ENCODE measurements at places on chromosomes 12 and 14. TPM values are rescaled to one million over a fixed set of nuclear protein-coding genes. Genes with fewer than 3 reads are reported as not detected.

RIMBP2 gene
- polyA plus RNA-seq, result 0.78 TPM

CLEC14A gene
- 15.4 TPM for polyA plus RNA-seq

SLC10A1 gene
- 0.02 TPM for polyA plus RNA-seq

CLEC1B gene
- 0.48 TPM for polyA plus RNA-seq

COQ10A gene
- 24.9 TPM for polyA plus RNA-seq

INHBE gene
- polyA plus RNA-seq, result 0.14 TPM

HOXC6 gene
- 0.43 TPM for polyA plus RNA-seq

DNA sequence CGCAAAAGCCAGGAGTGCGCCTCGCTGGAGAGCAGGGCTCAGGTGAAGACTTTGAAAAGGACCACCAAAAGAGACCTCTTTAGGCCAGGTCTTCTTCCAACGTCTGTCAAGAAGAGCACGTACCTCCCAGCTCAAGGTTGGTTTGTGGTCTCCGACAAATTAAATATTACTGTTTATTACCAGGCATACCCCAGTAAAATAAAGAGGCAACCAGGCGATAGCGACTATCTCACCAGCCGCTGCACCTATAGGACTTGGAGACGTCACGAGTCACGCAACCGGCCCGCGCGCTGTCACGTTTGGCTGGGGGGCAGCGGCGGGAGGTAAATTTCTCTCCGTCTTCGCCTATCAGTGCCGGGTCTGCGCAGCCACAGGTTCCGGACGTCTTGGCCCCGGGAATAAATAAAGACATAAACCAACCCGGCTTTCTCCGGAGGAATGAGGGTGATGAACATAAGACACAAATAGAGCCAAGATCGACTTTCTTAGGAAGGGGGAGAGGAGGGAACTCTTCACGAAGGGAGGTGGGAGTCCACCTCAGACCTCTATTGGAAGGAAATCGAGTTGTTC, 2.0 kb upstream of the TBX5 start:
- no peak overlapping the region for H3K27ac ChIP-seq
- peaks cover 95% of the 10 kb centered on the region for H3K27me3 ChIP-seq
- H3K36me3 ChIP-seq, result no peaks in the 10 kb centered on the region
- no peak overlapping the region for H3K4me3 ChIP-seq
- no peaks in the 10 kb centered on the region for H3K4me1 ChIP-seq

GRCh38 chr14:30869551-30870155, 4.7 kb upstream of the COCH start:
- no peak overlapping the region for H3K4me3 ChIP-seq
- peaks cover 34% of the 10 kb centered on the region for H3K27me3 ChIP-seq
- peaks cover 7% of the 10 kb centered on the region for H3K4me1 ChIP-seq
- H3K36me3 ChIP-seq, result no peaks in the 10 kb centered on the region
- no peak overlapping the region for H3K27ac ChIP-seq

DNA sequence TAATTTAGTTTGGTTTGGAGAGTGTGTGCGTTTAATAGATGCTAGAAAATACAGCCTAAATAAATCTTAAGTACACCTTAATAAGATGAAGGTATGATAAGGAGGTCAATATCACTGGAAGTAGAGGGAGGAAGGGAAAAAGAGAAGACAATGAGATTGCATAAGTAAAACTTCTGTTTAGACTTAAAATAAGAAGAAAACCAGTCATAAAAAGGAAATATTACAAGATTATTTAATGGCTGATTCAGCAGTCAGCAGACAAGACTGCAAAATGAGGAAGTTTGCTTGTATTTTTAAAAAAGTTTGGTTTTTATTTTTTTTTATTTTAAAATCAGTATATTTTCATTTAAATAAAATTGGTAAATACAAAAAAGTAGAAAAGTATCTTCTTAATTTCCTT, 3.2 kb downstream of the SLC38A6 start:
- no peak overlapping the region for H3K4me3 ChIP-seq
- DNase-seq, result no peak
- H3K27ac ChIP-seq, result no peak overlapping the region
- H3K36me3 ChIP-seq, result peaks cover 12% of the 10 kb centered on the region
- H3K4me1 ChIP-seq, result peaks cover 16% of the 10 kb centered on the region
- H3K27me3 ChIP-seq, result no peaks in the 10 kb centered on the region

GRCh38 chr14:61253064-61253738, 27.9 kb downstream of the TMEM30B start:
- no peaks in the 10 kb centered on the region for H3K36me3 ChIP-seq
- H3K27me3 ChIP-seq, result peaks cover 12% of the 10 kb centered on the region
- H3K4me1 ChIP-seq, result no peaks in the 10 kb centered on the region

- no peak overlapping the region for H3K4me3 ChIP-seq
- no peaks in the 10 kb centered on the region for H3K27me3 ChIP-seq
- no peaks in the 10 kb centered on the region for H3K36me3 ChIP-seq
- H3K27ac ChIP-seq, result no peak overlapping the region
- DNase-seq, result no peak
These were observed 151.9 kb upstream of the NRXN3 start for GRCh38 chr14:78018283-78018682.

- no peak overlapping the region for H3K27ac ChIP-seq
- DNase-seq, result no peak
- no peak overlapping the region for H3K4me3 ChIP-seq
These were observed 37.4 kb upstream of the HIGD1C start for GRCh38 chr12:50914872-50915484.

- H3K27me3 ChIP-seq, result no peaks in the 10 kb centered on the region
- H3K4me3 ChIP-seq, result no peak overlapping the region
- H3K4me1 ChIP-seq, result no peaks in the 10 kb centered on the region
- H3K27ac ChIP-seq, result no peak overlapping the region
These were observed 10.8 kb upstream of the CD163 start for GRCh38 chr12:7514416-7514815.

DNA sequence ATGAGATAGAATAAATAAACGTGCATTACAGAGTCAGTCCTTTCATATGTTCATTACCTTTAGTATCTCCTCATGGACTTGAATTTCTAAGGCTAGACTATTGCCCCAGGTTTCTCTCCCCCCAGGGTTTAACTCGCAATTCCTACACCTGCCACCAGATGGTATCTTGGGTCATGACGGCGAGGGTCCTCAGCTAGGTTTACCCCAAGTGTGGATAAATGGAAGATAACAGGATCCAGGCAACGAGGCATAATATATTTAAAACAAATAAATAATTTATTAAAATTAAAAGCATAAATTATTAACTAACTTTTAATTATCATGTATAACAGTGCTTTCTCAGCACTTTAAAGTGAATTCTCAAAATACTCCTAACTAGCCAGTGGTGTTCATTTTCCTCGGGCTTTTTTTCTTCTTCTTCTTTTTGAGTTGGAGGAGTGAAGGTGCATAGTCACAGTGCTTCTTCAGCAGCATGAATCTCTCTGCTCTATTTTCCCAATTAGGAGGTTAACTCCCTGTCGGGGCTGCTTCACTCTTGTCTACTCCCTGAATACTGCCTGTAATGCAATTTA, 243.5 kb upstream of the CAND1 start:
- no peaks in the 10 kb centered on the region for H3K4me1 ChIP-seq
- DNase-seq, result peak; percentile 36
- no peak overlapping the region for H3K27ac ChIP-seq
- no peak overlapping the region for H3K4me3 ChIP-seq
- no peaks in the 10 kb centered on the region for H3K27me3 ChIP-seq

GRCh38 chr12:108345716-108346633, 6.9 kb upstream of the CMKLR1 start:
- H3K4me1 ChIP-seq, result no peaks in the 10 kb centered on the region
- H3K27ac ChIP-seq, result no peak overlapping the region

DNA sequence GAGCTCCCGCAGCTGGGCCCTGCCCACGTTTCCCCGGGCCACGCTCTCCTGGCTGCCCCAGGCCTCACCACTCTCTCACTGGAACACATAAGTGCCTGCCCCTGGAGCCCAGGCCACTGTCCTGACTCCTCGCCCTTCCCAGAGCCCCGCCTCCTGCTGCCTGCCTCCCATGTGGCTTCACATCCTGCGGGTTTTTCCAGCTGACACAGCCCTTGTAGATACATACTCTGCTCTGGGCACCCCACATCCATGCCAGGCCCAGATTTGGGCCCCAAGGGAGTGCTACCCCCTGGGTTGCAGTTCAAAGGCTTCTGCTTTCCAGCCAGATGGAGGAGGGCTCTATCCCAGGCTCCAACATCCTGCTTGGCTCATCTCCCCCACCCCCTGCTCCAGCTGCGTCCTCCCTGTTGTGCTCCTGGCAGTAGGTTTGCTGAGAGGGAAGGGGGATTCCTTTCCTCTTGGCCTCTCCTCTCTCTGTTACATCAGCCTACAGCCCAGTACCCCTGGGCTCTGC, 60.1 kb downstream of the TSPAN9 start:
- H3K27ac ChIP-seq, result no peak overlapping the region
- no peaks in the 10 kb centered on the region for H3K36me3 ChIP-seq
- peaks cover 4% of the 10 kb centered on the region for H3K4me1 ChIP-seq

- H3K4me3 ChIP-seq, result no peak overlapping the region
- no peaks in the 10 kb centered on the region for H3K27me3 ChIP-seq
- DNase-seq, result no peak
- H3K27ac ChIP-seq, result no peak overlapping the region
These were observed 179.4 kb downstream of the PHLDA1 start for GRCh38 chr12:75852143-75852542.

GRCh38 chr14:63918411-63918810, 65.6 kb downstream of the SYNE2 start:
- H3K27me3 ChIP-seq, result no peaks in the 10 kb centered on the region
- no peak overlapping the region for H3K27ac ChIP-seq
- H3K4me1 ChIP-seq, result no peaks in the 10 kb centered on the region
- H3K4me3 ChIP-seq, result no peak overlapping the region
- H3K36me3 ChIP-seq, result peaks cover 5% of the 10 kb centered on the region

- H3K27me3 ChIP-seq, result no peaks in the 10 kb centered on the region
- H3K4me1 ChIP-seq, result peaks cover 17% of the 10 kb centered on the region
- no peaks in the 10 kb centered on the region for H3K36me3 ChIP-seq
- peak; percentile 57 for DNase-seq
These were observed 1.5 kb downstream of the DDHD1 start for GRCh38 chr14:53151523-53152183.

GRCh38 chr14:26811756-26812305, 214.0 kb upstream of the NOVA1 start:
- H3K4me1 ChIP-seq, result no peaks in the 10 kb centered on the region
- H3K4me3 ChIP-seq, result no peak overlapping the region
- no peak for DNase-seq

GRCh38 chr12:93297536-93297935, 80.2 kb upstream of the NUDT4 start:
- H3K4me3 ChIP-seq, result no peak overlapping the region
- no peak overlapping the region for H3K27ac ChIP-seq
- H3K36me3 ChIP-seq, result no peaks in the 10 kb centered on the region
- H3K27me3 ChIP-seq, result no peaks in the 10 kb centered on the region
- peaks cover 5% of the 10 kb centered on the region for H3K4me1 ChIP-seq

DNA sequence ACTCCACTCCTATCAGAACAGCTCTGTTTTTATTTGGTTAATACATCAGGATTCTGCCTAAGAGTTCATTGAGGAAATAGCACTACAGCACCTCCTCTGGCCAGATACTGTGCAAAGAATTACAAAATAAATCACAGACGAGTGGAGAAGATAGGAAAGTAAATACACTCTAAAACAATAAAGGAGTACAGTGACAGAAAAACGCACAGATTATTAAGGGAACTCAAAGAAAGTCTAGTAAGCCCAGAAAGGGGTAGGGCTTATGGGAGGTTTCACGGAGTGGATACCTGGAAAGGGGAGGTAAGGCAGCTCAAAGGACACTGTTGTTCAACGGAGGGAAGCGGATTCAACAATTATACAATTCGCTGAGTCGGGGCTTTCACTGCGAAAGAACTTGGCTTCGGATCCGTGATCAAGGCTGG, 5.5 kb downstream of the OR10AD1 start:
- H3K36me3 ChIP-seq, result no peaks in the 10 kb centered on the region
- H3K4me3 ChIP-seq, result peak overlapping the region; percentile 75
- peak overlapping the region; percentile 97 for H3K27ac ChIP-seq
- H3K27me3 ChIP-seq, result peaks cover 9% of the 10 kb centered on the region
- H3K4me1 ChIP-seq, result peaks cover 18% of the 10 kb centered on the region
- no peak for DNase-seq

DNA sequence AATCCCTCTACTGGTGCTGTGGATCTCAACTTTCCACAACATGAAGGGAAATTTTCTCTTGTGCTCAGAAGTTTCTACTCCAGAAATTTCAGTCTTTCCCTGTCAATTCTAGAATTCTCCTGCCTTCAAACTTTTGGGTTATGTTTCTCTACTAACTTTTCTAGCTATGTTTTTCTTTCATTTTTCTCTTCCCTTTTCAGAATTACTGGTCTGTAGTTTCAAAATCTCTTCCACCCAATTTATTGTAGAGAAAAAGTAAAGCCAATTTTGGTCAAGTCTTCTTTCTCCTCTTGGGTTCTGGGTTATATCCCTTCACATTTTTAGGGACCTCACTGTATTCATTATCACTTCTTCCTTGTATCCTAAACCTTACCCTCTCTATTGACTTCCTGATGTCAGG, 18.9 kb downstream of the CNTN1 start:
- H3K4me3 ChIP-seq, result no peak overlapping the region
- no peak for DNase-seq
- no peaks in the 10 kb centered on the region for H3K27me3 ChIP-seq
- no peaks in the 10 kb centered on the region for H3K4me1 ChIP-seq
- no peaks in the 10 kb centered on the region for H3K36me3 ChIP-seq
- no peak overlapping the region for H3K27ac ChIP-seq
